ENCODE measurements at places on chromosomes 2 and 18. TPM values are rescaled to one million over a fixed set of nuclear protein-coding genes. Genes with fewer than 3 reads are reported as not detected.

- no peak for DNase-seq
- H3K27ac ChIP-seq = no peak overlapping the region
- H3K4me3 ChIP-seq = no peak overlapping the region
- H3K36me3 ChIP-seq = no peaks in the 10 kb centered on the region
- H3K27me3 ChIP-seq = no peaks in the 10 kb centered on the region
- H3K4me1 ChIP-seq = no peaks in the 10 kb centered on the region
Measured at GRCh38 chr2:75321599-75321922, 122.2 kb upstream of the TACR1 start.

DNA sequence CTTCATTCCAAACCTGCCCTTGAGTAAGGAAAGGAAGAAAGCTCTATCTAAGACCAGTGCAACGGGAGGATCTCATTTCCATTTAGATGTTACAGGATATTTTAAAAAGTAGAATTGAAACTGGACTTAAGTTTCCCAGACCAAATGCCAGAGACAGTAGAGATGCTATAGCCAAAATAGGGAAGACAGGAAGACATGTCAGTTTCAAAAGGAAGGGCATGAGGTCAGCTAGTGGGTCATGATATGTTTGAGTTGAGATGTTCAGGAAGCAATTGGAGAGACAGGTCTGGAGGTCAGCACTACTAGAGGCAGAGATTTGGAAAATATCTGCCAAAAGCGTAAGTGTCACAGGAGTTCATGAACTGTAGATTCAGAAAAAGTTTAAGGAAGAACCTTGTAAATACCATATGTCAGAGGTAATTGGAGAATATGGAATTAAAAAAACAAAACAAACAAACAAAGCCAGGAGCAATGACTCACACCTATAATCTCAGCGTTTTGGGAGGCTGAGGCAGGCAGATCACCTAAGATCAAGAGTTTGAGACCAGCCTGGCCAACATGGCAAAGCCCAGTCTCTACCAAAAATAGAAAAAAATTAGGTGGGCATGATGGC, 50.8 kb downstream of the EPHA4 start:
- no peak overlapping the region for H3K27ac ChIP-seq
- H3K36me3 ChIP-seq = no peaks in the 10 kb centered on the region
- no peak overlapping the region for H3K4me3 ChIP-seq
- no peak for DNase-seq

DNA sequence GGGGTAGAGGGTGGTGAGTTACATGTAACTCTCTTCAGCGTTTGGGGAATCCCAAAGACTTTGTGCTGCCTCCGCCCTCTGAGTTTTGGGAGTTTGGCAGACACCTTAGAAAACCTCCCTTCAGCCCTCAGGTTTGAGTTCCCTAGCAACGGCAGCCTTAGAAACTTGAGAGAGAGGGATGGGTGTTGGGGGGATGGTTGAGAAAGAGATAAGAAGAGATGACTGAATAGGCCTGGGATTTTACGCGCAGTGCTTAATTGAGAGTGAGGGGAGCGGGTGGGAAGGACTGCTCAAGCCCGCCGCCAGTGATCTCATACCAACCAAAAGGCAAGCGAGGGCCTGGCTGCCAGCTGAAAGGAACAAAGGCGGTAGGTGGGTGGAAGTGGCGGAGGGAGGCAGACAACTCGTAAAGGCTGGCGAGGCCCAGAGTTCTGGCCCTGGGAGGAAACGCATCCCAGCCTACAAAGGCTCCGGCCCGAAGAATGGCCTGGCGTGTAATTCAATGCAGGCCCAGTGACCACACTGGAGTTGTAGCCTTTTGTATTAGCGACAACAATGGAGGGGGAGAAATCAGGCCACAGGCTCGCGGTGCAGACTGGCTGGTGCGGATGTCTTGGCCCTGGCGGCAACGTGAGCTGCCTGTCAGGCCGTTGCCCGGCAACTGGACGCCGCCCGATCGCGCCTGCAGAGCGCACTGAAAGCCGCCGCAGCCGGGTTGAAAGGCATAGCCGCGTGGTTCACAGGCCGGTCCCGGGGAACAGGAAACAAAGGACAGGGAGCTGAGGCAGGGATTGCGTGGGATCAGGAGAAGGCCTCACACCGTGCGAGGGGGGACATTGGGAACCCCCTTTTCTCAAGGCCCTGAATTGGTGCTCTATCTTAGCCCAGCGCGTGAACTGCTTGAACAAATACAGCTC, 39.9 kb upstream of the DARS1 start:
- no peak overlapping the region for H3K4me3 ChIP-seq
- no peak overlapping the region for H3K27ac ChIP-seq
- peak; percentile 94 for DNase-seq
- no peaks in the 10 kb centered on the region for H3K36me3 ChIP-seq

DNA sequence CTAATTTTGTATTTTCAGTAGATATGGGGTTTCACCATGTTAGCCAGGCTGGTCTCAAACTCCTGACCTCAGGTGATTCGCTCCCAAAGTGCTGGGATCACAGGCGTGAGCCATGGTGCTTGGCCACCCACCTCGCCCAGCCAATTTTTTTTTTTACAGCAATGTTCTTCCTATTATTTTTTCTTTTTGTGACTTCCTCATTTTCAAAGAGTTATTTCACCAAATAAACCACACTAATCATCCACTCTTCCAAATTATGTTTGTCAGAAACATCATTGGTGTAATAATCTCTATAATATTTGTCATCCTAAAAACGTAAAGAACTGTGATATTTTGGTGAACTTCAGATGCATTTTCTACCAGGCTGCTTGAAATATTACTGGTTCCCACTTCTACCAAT, 16.3 kb upstream of the PDCL3 start:
- H3K36me3 ChIP-seq = no peaks in the 10 kb centered on the region
- DNase-seq = no peak
- no peak overlapping the region for H3K27ac ChIP-seq
- no peak overlapping the region for H3K4me3 ChIP-seq

GREB1L gene
- 0.55 TPM for total RNA-seq

TXNDC2 gene
- 0.09 TPM for total RNA-seq

DNER gene
- 1.9 TPM for total RNA-seq

TAF4B gene
- total RNA-seq = 2.2 TPM

Measured in left lung (tissue), 14 donors.